ENCODE measurements at places on chromosomes 5 and 9. TPM values are rescaled to one million over a fixed set of nuclear protein-coding genes. Genes with fewer than 3 reads are reported as not detected.

The TOR4A gene
- polyA plus RNA-seq = 8.1 TPM

The IFNK gene
- polyA plus RNA-seq = not detected

The PCDHGB3 gene
- 2.6 TPM for polyA plus RNA-seq

The CDKN2AIPNL gene
- polyA plus RNA-seq = 30.0 TPM

The NNT gene
- 90.0 TPM for polyA plus RNA-seq

The TSSK1B gene
- not detected for polyA plus RNA-seq

The PCDHGA5 gene
- polyA plus RNA-seq = 3.2 TPM

The GLRA1 gene
- not detected for polyA plus RNA-seq

The RNF183 gene
- polyA plus RNA-seq = 6.0 TPM

The PTGS1 gene
- 4.4 TPM for polyA plus RNA-seq

The DBH gene
- 1.7 TPM for polyA plus RNA-seq

The RECK gene
- 26.5 TPM for polyA plus RNA-seq

The SAPCD2 gene
- 10.4 TPM for polyA plus RNA-seq

The TUBB4B gene
- polyA plus RNA-seq = 516 TPM

The LCNL1 gene
- 0.18 TPM for polyA plus RNA-seq

The LRRC14B gene
- polyA plus RNA-seq = 0.10 TPM

The SLC36A2 gene
- 16.0 TPM for polyA plus RNA-seq

The PDZD2 gene
- polyA plus RNA-seq = 18.9 TPM

- DNase-seq = peak; percentile 68
These were observed at the start of gene PTGES for GRCh38 chr9:129752900-129753729. TSS of gene PTGES (minus strand) at chr9:129753042. CDS start at chr9:129753012, 30 bp downstream.

- peak; percentile 56 for DNase-seq
These were observed 2.0 kb downstream of the PROB1 start for GRCh38 chr5:139392678-139393496.

GRCh38 chr9:3508521-3509291, 17.1 kb downstream of the RFX3 start:
- no peak for DNase-seq

- no peak for DNase-seq
These were observed 44.8 kb downstream of the APTX start for GRCh38 chr9:32956606-32957005.

DNA sequence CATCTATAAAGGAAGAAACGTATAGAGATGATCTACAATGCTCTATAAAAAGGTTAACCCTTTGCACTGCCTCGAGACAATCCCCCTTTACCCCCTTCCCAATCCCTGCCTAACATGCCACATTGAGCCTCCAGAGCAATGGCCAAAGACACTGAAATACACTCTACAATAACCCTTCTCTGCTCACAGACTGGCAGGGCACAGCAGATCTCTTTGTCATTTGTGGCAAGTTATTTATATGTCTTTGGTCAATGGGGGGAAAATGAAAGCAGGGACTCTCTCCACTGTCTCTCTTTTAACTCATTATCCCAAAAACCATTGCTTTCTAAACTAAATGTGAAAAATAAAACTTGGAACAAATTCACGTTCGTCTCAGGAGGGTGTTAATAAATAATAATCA, 51.7 kb downstream of the PTCH1 start:
- DNase-seq = no peak

DNA sequence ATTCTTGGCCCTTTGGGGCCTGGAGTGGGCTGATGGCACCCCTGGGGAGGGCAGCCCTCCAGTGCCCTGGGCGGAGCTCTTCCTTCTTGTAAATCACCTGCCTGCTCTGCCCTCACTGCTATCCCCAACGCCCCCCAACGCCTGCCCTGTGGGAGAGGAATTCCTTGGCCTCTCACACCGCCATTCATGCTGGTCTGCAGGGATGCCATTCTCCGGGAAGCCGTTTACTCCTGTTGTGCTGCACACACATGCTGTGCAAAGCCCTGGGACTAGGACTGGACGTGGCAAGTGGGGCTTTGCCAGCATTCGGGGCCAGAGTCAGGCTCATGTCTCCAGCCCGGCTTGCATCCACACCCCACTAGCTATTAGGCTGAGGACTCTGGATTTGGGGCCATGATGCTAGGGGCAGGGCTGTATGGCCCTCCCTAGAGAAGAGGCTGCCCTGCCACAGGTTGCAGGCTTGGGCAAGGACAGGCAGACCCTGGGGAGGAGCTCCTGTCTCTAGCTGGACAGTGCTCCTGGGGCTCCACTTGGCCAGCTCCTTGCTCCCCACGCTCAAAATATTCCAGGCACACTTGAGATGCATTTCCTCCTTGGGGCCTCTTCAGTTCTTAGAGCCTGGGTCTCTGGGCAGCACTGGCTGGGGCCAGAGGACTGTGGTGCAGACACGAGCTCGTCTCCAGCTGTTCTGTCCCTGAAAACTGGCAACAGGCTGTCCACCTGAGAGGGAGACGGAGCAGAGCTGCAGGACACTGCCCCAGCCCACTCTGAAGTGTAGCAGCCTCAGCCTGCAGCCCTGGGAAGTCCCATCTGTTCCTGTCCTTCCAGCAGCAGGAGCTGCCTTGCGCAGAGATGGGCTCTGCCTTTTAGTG, 226.9 kb downstream of the CACNA1B start:
- DNase-seq = no peak

DNA sequence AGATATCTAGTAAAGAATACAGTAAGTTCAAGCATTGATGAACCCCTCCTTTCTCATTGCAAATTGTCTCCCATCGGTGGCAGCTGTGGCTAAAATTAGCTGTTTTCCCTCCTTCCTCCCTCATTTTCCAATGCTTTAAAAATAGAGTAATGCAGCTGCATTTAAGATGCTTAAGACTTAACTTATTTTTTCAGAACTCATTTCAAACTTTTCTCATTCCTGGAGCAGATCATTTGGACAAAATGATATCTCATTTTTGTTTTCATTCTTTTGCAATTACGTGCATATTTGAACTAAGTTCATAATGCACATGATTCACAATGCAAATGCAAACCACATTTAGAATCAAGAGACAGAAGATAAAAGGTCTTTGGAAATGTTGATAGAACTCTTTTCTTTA, 14.6 kb downstream of the HSPB3 start:
- DNase-seq = no peak

- DNase-seq = no peak
These were observed 79.0 kb downstream of the AK8 start for GRCh38 chr9:132798817-132799790.

GRCh38 chr5:38830521-38831051, 15.2 kb upstream of the OSMR start:
- DNase-seq = no peak

GRCh38 chr5:53777864-53778618, 217.6 kb downstream of the NDUFS4 start:
- DNase-seq = no peak

DNA sequence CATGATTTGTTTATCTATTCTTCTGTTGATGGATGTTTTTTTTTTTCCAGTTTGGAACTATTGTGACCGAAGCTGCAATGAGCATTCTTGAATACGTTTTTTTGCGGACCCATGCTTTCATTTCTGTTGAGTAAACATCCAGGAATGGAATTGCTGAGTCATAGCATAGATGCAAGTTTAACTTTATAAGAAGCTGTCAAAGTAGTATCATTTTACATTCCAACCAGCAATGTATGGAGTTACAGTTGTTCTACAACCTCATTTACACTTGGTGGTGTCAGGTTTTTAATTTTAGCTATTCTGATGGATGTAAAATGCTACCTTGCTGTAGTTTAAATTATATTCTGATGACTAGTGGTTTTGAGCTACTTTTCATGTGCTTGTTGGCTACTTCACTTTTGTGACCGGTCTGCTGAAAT, 49.0 kb downstream of the NPR3 start:
- DNase-seq = no peak

DNA sequence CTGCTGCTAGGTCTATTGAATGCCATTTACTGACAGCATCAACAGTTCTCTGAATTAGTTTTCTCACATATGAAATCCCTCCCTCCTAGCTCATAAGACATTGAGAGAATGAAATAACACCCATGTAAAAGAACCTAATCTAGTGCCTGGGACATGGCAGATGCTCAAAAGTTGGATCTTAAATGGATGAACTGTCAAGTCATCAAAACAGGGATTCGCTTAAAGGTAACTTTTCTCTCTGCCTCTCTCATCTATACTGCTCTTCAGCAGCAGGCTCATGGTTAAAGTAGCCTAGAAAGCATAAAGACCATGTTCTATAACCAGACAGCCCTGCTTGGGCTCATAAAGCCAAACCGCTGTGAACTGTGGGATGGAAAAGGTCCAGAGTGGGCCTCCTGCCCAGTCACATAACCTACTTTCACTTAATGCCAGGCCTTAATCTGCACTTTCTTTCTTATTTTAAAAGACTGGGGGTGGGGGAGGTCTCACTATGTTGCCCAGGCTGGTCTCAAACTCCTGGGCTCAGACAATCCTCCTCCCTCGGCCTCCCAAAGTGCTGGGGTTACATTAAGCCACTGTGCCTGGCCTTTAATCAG, 3.7 kb downstream of the TMEM245 start:
- DNase-seq = no peak

GRCh38 chr5:516338-516925, 7.8 kb downstream of the SLC9A3 start:
- DNase-seq = no peak

- no peak for DNase-seq
These were observed 30.0 kb downstream of the TGFBR1 start for GRCh38 chr9:99134893-99135341.

- DNase-seq = no peak
These were observed 173.9 kb downstream of the GNAQ start for GRCh38 chr9:77857513-77858259.

DNA sequence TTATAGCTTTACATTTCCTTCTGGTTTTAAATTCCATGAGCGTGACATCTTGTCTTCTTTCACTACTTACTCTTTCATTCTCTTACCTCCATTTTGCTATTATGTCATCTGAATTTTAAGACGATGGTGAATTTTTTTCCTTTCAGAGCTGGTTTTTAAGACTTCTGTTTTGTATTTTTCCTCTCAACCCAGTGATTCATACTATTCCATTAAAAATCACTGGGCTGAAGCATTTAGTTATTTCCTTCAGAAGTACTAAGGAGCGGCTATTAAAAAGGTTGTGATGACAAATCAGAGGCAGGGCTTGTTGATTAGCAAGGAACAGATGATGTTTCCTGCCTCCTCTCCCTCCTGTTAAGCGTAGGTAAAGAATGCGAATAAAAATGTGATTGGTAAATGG, 16.5 kb downstream of the AGXT2 start:
- no peak for DNase-seq

DNA sequence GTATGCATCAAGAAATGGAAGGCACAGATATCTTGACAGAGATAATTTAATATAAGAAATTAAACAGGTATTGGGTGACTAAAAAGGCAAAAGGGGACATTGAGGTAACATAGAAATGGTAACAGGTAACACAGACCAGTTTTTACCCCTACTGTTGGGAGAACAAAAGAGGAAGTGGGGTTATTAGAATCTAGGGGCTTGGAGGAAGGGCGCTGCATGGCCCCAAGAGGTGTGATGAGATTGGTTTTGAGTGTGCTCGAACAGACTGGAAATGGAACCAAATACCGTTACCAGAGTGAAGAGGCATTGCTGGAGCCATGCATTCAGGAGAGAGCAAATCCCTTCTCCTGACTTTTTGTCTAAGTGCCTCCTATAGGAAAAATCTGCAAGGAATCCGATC, 193.9 kb downstream of the ALDH1A1 start:
- DNase-seq = no peak

Measured in renal pelvis (tissue), 12 donors.